ENCODE measurements at places on chromosomes 1 and 21. TPM values are rescaled to one million over a fixed set of nuclear protein-coding genes. Genes with fewer than 3 reads are reported as not detected.
A peak's percentile ranks its signal among the peaks of the same experiment; 100 is the strongest.

DNA sequence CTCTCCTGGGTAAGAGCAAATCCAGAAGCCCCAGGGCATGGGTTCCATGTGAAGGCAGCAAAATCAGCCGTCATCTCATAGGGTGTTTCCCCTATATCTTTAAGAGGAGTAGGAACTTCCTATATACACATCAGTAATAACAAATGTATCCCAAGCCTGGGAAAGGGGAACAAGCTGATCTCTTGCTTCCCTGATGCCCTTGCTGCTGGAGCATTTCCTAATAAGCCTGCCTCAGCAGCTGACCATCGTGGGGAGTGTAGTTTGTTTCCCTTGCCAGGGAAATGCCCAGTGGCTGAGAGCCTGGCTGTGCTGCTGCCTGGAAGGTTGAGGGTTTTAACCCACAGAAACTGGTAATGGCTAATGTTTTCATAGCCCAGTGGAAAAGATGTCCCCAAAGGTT is 177.0 kb downstream of the NPHP4 start:
- DNase-seq = no peak

GRCh38 chr1:113929750-113930498 is 800 bp downstream of the HIPK1 start:
- DNase-seq = peak; percentile 50

GRCh38 chr1:93007941-93008577 is 46.8 kb upstream of the DIPK1A start:
- DNase-seq = no peak

DNA sequence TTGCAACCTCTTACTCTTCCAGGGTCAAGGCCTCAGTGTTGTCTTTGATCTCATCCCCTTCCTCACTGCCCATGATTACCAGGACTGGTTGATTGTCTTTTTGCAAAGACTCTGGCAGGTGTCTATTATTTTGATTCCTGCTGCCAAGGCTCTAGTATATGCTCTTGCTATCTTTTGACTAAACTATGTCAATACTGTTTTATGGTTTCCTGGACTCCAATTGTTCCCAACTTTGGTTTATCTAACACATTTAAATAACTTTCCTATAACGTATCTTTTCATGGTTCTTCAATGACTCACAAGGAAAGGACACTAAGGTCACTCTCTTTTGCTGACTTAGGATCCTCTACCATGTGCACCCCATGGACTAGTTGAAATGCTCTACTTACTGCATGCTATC is 141.5 kb downstream of the PTPRC start:
- DNase-seq = no peak

DNA sequence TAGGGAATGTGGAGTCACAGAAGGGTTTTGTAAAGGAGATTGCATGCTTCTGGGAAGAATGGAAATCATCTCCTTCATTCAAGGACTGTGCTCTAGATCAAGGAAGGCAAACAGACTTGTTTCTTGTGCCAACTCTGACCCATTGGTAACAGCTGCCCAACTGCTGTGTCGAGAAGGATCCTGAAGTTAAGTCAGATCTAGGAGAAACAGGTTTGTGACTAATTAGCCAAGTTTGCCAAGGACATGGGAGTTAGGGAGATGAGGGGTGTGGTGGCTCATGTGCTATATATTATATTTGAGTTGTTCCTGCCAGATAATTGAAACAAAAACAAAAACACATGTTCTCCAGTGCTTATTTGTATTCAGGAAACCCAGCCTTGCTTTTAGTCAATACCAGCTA is 251.2 kb upstream of the USP24 start:
- DNase-seq = no peak

GRCh38 chr1:232457595-232457994 is 172.3 kb downstream of the SIPA1L2 start:
- no peak for DNase-seq

DNA sequence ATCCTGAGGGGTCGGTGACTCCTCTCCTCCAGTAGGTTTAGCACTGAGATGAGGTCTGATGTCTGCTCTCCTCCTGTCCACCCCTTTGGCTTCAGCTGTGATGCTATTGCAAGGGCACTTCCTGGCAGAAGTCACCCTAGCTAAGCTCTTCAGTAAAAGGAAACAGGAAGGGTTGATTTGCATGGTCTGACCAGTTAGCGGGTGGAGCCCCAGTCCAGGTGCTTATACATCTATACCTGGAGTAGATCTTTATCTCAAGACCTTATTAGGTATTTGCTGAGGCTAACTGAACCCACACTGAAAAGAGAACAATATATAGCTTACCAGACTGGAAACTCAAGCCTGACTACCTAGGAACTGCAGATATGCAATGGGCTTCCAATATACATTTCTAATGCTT is 28.9 kb upstream of the NFASC start:
- DNase-seq = no peak

GRCh38 chr1:214445831-214446614 is 105.4 kb downstream of the PTPN14 start:
- DNase-seq = no peak

DNA sequence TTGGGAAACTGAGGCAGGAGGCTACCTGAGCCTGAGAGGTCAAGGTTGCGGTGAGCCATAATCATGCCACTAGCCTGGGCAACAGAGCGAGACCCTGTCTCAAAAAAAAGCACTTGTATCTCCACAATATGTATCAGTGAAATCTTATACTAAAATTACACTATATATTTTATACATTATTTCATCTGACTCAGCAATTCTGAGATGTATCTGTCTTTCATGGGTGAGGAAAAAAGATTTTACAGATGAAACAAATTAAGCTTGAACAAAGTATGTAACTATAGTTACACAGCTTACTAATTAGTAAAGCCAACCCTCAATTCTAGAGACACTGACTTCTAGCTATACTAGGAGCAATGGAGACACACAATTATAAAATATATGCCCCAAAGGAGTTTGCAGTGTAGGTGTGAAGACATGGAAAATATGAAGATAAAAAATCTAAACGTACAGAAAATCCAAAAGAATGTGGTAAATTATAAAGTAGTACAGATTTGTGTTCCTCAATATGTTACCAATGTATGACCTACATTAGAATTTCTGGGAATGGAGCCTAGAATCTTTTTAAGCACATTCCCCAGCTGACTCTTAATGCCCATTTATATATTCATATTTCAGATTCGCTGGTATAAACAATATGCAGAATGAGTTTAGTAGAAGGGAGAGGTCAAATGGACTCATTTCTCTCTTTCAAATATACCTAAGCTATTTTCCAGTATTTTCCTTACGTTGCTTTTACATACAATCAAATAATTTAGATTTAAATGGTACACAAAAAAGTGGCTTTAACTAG is 14.6 kb downstream of the GTF2B start:
- no peak for DNase-seq

The KLHDC9 gene
- 27.7 TPM for polyA plus RNA-seq

The NKAIN1 gene
- 21.1 TPM for polyA plus RNA-seq

The MORN1 gene
- 15.4 TPM for polyA plus RNA-seq

The GPN2 gene
- 25.8 TPM for polyA plus RNA-seq

The FAM72B gene
- 12.5 TPM for polyA plus RNA-seq

The COL16A1 gene
- 4.9 TPM for polyA plus RNA-seq

All from brain (organoid and tissue), 16 donors.